ENCODE measurements at places on chromosomes 3 and 15.

DNA sequence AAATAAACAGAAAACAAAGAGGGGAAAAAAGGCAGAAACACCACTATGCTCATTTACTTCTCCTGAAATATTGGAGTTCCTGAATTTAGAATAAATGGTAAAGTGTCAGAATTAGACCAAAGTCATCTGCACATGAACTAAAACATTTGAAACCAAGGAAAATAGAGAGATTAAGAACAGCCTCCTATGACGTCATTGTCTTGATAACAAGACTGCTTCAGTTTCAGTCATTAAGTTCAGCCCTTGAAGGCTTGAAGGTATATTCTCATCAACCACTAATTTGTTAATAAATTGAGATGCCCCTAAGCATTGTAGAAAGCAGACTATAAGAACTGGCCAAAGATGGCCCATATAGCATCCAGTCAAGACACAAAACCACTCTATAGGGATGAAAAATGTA, 2.5 kb downstream of the SUMF1 start:
- DNase-seq = no peak

DNA sequence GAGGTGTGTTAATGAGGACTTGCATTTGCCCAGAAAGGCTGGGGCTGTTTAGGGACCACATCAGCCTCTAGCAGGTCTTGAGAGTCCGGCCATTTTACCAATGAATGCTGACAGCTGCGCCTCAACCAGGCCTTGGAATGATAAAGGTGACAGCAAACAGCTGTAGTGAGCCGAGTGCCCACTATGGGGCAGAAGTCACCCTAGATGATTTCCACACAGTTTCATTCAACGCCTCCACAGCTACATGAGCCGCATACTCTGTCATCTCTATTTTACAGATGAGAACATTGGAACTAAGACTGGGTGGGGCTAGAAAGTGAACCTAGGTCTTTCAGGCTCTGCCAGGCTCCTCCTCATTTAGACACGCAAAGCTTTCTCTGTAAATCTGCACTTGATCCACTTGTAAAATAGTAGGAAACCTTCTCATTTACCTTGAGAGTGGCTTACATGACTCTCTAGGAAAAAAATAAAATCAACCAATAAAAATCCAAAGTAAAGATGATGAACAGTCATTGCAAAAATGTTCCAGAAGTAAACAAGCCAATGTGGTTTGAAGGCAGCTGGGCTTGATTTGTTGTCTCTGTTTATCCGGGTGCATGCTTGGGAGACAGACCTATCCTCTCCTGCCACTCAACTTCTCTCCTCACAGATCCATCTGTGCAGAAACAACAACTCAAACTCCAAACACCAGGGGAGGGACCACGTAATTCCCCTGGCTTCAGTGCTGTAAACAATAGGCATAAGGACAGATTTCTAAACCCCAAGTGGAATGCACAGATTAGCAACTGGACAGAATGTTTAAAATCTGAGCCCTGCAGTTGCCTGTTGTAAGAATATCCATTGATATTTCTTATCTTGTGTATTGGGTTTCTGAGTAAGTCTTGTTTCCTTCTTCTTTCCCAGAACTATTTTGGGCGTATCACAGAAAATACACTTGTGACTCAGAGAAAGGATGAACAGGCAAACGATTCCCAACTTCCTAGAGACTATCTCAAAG, 31.5 kb upstream of the LDHAL6B start:
- no peak for DNase-seq

DNA sequence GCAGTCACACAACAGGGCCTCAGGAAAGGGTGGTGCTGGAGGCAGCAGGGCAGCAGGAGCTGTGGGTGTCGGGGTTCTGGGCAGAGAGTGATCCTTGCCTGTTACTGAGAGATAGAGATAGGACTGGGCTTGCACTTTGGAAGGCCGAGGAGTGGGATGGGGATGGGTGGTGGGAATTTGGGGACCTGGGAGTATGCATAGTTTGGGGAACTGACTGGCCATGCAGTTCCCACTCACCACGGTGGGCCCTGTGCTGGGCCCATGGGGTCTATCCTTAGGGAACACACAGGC, 192.5 kb upstream of the LINGO1 start:
- DNase-seq = no peak

- no peak for DNase-seq
These were observed 230.6 kb upstream of the CNTN3 start for GRCh38 chr3:74845081-74845480.

DNA sequence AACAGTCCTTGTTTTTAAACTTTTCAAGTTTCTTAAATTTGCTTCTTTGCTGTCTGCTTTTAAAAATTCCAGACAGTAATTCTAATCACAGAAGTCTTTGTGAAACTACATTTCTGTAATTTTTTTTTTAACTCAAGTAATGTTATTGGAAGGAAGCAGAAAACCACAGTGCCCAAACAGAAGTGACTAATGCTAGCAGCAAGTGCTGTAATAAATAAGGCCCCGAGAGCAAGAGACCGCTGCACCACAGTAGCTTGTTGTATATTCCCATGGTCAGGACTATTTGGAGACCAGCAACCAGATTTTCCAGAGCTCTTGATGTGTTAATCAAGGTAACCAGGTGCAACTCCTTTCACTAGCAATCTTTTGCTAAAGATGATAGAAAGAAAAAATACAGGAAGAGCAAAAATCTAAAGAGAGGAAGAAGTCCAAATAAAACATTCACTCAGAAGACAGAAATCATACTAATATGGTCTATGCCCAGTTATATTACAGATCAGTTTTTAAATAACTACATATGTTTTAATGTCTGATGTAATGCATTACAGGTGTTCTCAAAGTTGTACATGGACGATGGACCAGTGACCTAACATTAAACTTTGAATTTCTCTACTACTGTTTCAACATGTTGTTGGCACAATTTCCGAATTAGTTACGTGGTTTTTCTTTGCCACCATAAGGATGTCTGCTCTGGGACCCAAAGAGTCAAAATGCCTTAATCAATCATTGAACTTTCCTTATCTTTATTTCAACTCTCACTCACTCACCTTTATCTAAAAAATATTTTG, 36.4 kb downstream of the WWTR1 start:
- no peak for DNase-seq

DNA sequence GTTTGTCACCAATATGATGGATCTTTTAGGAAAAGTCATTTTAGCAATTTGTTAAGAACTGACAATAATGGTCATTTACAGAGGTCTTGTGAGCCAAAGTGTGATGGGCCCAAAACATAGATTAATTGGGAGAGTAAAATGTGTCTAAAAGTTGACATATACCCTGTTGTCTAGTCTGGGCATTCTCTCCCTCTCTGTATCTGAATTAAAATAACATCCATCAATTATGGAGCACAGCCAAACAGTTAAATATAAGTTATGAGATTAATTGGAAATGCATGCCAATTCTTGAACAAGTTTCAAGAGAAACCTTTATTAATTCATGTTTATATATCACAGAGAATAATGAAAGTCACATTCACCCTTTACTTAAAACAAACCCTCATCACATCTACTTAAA, 13.6 kb upstream of the NANOGP8 start:
- DNase-seq = no peak
